ENCODE measurements at places on chromosomes 2 and 18. TPM values are rescaled to one million over a fixed set of nuclear protein-coding genes. Genes with fewer than 3 reads are reported as not detected.

CTNNA2 gene
- total RNA-seq, result not detected

GKN1 gene
- not detected for total RNA-seq

FSHR gene
- total RNA-seq, result not detected

NRBP1 gene
- total RNA-seq, result 91.0 TPM

DUSP19 gene
- total RNA-seq, result 1.3 TPM

ACVR1C gene
- total RNA-seq, result not detected

CLK1 gene
- total RNA-seq, result 38.5 TPM

LIPG gene
- 5.6 TPM for total RNA-seq

UGT1A5 gene
- not detected for total RNA-seq

SELENOI gene
- 4.2 TPM for total RNA-seq

MAP3K19 gene
- not detected for total RNA-seq

ANKRD30BL gene
- total RNA-seq, result not detected

STARD6 gene
- not detected for total RNA-seq

CCL20 gene
- total RNA-seq, result 0.47 TPM

COL3A1 gene
- 8,532 TPM for total RNA-seq

ARL6IP6 gene
- 26.1 TPM for total RNA-seq

GPR45 gene
- not detected for total RNA-seq

GREB1 gene
- total RNA-seq, result 0.23 TPM

Data from pericardium fibroblast (primary cell).